ENCODE measurements at places on chromosomes 2 and 18. TPM values are rescaled to one million over a fixed set of nuclear protein-coding genes. Genes with fewer than 3 reads are reported as not detected.

Gene GCC2
- total RNA-seq: 30.4 TPM

Gene C2orf78
- total RNA-seq: not detected

Gene COLEC12
- 13.2 TPM for total RNA-seq

Gene CRACDL
- not detected for total RNA-seq

Gene SERPINB10
- 1.00 TPM for total RNA-seq

Gene IL37
- total RNA-seq: not detected

Gene PROKR1
- not detected for total RNA-seq

Gene DOK6
- total RNA-seq: 1.2 TPM

Gene METTL8
- total RNA-seq: 24.1 TPM

Gene LCT
- under 0.01 TPM for total RNA-seq
